ENCODE measurements at places on chromosomes 13 and 19.

GRCh38 chr19:12800466-12800770 is 1.2 kb downstream of the PRDX2 start:
- no peak for DNase-seq

DNA sequence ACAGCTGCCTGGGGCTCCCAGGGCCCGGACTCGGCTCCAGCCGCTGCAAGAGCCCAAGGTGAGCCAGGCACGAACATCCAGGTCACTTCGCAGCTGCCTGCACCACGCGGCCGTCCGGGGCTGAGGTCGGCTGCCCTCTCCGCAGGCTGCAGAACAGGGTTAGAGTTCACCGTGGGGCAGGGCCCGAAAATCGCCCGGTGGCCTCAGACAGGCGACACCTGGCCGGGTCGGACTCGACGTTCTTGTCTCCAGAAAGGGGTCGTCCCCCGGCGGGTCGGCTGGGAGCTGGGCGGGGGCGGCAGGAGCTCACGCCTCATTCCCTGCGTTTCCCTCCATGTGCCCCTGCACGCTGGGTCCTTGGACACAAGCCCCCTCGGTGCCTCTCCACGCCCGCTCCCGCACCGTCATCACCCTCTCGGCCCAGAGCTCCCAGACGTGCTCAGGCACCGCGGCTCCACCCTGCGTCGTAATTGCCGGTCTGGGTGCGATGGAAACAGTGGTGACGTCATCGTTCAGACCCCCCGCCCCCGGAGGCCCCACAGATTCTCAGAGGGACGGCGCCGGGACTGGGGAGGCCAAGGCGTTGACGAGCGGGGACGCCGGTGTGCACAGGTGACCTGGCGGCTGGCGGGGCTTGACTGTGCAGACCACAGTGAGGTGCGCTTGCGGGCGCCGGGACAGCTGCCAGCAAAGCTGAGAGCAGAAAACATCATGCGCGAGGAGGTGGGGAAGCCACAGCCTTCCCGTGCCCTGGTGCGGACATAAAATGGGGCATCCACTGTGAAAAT is 4.0 kb upstream of the GRIN3B start:
- DNase-seq, result no peak

- DNase-seq, result no peak
Measured at GRCh38 chr19:307111-307531, 15.9 kb upstream of the PLPP2 start.

- no peak for DNase-seq
Measured at GRCh38 chr13:30373727-30374126, 48.6 kb upstream of the UBE2L5 start.

DNA sequence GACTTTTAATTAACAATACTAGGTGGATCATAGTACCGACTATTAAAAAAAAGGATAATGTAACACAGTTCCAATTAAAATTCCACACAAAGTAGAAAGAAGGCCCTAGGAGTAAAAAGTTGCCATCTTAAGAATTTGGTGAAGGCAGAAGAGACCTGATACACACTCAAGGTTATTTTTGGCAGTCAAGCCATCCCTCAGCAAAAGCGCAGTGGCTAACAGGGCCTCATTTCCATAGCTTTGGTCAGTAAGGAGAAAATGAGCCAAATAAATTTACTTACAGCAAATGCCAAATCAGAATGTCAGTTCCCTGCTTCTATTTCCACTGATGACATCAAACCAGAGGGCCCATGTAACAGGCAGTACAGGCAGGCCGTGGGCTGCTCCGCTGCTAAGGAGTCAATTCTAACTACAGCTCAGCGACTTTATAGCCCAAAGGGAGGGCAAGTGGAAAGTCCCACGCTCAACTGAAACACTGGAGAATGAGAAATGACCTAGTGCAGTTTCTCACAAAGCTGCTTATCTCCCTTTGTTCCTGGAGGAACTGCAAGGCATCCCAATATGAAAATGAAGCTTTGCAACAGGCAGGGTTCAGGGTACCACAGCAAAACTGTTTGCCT is 6.3 kb downstream of the ARGLU1 start:
- DNase-seq, result no peak

DNA sequence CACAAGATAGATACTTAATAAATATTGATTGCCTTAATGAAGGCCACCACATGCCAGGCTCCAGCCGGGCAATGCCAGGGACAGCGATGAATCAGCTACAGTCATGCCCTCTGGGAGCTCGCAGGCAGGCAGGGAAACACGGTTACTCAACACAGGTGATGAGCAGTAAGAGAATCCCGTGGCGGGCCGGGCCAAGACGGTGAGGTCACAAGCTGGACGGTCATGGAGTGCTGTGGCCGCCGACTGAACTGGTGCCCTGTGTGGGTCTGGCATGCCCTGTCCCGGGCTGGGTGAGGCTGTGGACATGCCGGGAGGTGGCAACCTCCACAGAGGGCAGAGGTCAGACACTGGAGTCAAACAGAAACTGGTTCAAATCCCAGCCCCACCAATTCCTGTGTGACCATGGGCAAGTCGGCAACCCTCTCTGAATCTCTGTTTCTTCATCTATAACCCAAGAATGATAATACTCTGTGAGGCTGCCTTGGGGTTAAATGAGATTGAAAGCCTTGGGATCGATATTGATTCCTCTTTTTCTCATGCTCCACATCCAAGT is 13.2 kb upstream of the PAK4 start:
- DNase-seq, result no peak

DNA sequence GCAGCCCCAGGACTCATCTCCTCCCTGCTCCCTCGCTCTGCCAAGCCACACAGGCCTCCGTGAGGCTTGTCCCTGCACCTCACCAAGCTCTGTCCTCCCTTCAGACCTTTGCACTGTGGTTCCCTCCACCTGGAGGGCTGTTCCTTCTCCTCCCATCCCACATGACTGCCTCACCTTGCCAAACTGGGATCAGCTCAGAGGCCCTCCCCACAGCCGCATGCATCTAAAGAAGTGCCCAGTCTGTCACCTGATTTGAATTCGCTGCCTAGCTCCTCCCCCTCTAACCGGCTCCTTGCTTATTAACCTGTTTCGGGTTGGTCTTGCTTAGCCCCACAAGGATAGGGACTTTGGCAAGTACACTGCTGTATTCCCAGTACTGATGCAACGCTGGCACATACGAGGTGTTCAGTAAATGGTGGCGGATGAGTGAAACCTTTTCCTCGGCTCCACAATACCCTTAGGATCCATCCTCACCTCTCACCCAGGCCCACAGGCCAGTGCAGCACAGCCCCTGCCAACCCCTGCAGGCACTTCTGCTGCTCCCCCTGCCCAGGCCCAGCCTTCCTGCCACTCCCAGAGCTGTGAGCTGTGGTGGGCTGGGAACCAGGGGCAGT is 4.4 kb downstream of the AKT2 start:
- DNase-seq, result no peak

GRCh38 chr13:114146629-114147028 is 14.2 kb upstream of the RASA3 start:
- no peak for DNase-seq

DNA sequence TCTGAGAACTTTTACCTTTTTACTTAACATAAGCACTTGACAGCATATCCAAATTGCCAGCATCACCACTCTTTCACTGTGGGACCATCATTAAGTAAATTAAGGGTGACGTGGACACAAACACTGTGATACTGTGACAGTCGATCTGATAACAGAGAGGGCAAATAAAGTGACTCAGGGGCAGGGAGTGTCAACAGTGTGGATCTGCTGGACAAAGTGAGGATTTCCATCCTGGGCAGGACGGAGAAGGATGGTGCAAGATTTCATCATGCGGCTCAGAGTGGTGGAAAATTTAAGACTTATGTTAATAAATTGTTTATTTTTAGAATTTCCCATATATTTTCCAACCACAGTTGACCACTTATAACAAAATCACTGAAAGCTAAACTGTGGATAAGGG is 60.0 kb upstream of the WDFY2 start:
- no peak for DNase-seq

GRCh38 chr19:21750586-21751128 is 16.7 kb downstream of the ZNF100 start:
- no peak for DNase-seq

DNA sequence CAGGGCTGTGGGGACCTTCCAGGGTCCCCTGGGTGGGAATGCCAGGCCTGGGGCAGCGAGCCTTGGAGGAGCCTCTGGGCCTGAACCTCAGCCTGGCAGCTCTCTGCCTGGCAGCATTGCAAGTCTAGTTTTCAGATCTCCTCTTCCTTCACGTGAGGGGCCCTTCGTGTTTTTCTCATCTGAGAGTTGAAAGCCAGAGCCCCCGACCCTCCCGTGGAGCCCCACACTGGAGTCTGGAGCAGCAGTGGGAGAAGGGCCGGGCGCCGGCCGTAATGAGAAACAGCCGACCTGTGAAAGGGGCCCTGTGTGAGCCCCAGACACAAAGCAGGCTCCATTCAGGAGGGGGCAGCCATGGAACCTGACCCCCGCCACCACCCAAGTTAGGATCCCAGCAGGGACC is 19.3 kb downstream of the TMED1 start:
- DNase-seq, result no peak

- no peak for DNase-seq
Measured at GRCh38 chr13:74678308-74678965, 544.2 kb upstream of the KLF12 start.

DNA sequence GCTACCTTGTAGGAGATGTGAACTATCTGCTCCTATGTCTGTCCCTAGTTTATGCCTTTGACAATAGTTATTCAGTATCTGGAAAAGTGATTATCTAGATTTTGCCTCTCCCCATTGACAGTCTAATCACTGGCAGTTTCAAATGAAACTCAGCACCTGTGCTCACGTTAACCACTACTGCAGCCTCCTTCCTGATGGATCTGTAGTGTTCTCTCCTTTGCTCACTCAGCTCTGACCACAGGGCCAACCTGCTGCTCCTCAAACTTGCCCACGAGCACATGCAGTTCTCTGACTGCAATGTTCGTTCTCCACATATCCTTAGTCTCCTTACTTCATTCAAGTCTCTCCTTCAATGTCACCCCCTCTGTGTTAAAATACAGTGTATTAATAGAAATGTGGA is 230.1 kb downstream of the NHLRC3 start:
- no peak for DNase-seq

GRCh38 chr13:99064624-99065234 is 86.9 kb upstream of the DOCK9 start:
- DNase-seq, result no peak

GRCh38 chr13:101231751-101232428 is 184.4 kb downstream of the NALCN start:
- no peak for DNase-seq

GRCh38 chr13:76723551-76724232 is 162.5 kb downstream of the KCTD12 start:
- DNase-seq, result no peak

GRCh38 chr19:4493929-4494690 is 22.0 kb downstream of the HDGFL2 start:
- DNase-seq, result no peak

DNA sequence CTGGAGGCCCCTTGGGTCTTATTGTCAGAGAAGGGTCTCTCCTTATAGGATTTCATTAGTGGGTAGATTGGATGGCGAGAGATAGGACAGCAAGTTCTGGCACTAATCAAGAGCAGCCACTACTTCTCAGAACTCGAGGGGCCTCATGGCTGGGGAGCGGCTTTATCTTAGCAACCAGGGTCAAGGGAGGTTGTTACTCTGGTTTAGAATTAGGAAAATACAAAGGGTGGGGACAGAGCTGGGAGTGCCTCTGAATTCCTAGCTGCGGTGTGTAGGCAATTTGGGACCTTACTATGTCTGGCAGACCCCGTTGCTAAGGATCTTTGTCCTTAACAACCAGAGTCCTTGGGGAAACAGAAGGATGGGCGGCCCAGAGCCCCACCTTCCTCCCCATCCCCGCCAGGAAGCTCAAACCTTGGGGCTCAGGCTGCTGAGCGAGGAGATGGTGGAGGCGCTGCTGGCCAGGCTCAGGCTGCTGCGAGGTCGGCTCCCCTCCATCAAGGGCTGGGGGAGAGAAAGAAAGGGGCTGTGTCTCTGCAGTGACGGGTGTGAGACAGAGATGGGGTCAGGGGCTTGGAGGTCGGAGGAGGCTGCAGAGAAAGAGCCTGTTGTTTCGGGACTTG is 1.2 kb downstream of the PLEKHA4 start:
- no peak for DNase-seq

- no peak for DNase-seq
Measured at GRCh38 chr13:40464337-40465014, 202.0 kb downstream of the FOXO1 start.

DNA sequence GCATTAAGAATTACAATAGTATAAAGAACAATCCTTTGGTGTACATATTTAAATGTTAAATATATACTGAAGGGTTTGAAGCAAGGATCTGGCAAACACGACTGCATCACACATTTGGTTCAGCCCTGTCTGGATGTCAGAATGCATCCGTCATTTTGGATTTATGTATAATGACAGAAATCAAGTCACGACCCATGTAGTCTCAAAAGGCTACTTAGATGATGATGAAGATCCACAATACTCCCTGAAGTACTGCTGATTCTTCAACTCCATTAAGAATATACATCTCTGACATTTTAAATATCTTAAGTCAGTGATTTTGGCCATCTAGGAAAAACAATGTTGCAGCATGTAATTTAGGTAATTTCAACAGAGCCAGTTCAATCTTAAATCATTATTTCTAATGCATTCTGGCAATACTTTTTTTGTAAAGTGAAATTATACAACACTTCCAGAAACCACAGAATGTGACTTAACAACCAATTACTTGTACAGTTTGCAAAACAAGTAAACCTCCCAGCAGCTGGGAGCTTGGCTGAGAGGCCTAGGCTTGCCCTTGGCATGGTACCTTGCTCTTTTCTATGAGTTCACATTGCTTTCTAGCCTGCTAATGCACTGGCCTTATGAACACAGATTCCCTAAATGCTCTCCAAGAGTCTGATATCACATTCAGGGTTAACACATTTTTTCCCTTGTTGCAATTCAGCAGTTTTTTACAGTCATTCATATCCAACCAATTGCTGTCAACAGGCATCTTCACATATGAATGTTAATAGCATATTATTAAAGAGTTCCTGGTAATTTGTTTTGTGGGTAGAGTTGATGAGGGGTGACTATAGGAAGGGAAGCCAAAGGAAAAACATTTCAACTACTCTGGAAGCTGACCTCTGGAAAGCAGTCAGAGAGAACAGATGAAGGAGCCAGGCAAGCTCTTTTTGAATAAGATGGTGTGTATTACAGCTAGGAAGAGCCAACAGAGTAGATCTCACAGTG is 175.2 kb downstream of the ENOX1 start:
- no peak for DNase-seq

GRCh38 chr19:53394522-53394973 is 401 bp upstream of the ZNF765 start:
- DNase-seq, result peak; percentile 34

DNA sequence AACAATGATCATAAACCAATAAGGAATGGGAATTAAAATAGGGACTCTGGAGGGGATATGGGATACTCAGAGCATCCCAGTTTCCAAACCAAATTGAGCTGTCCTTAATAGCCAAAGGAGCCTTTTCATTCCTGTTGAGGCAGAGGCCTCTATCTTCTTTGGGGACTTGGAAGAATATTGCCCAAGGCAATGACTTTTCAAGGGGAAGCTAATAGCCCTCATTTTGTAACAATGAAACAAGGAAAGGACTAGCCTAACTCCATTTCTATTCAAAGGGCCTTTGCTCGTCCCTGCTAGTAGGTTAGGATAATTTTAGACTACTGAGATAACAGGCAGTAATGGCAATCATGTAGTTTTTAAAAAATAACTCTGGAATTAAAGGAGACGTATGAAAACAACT is 789.8 kb upstream of the SLITRK5 start:
- no peak for DNase-seq
